Stimulated activated CD4-positive, alpha-beta T cell treated with anti-CD3 and anti-CD28 coated beads, TNF-alpha, amount 100 ng/mL, for 24 hours (primary cell): ENCODE measurements at places on chromosomes 3 and 15.
A peak's percentile ranks its signal among the peaks of the same experiment; 100 is the strongest.

DNA sequence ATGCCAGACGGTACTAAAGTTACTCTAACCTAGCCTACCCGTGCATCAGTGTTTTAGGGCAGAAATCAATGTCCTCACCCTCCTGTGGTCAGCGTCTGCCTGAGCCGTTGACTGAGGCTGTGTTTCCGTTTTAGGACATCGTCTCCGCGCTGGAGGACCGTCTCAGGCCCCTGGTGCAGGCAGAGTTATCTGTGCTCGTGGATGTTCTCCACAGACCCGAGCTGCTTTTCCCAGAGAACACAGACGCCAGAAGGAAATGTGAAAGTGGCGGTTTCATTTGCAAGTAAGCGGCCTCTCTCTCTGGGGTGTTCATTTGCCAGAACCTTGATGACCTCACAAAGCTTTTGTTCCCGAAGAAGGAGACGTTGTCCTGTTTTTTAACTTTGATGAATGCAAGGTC lies 217.0 kb downstream of the ITPR1 start:
- DNase-seq = no peak

GRCh38 chr3:186257866-186258265 lies 104.2 kb downstream of the DGKG start:
- DNase-seq = no peak

DNA sequence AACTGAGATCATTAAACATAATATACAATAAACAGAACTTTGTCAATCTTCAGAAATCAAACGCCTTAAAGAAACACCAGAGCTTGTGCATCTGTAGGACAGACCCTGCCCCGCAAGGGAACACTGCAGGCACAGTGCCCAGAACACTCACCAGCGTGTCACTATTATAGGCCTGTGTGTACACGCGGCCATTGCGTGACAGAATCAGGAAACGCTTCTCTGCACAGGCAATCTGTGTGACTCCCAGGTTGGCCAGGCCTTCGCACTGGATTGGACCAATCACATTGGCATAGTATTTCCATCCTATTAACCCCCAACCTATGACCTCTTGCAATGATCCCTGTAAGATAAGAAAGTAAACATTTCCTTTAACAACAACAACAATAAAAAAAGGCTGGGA lies 52.9 kb downstream of the HERC2 start:
- no peak for DNase-seq

GRCh38 chr3:175433026-175433674 lies 574.0 kb downstream of the NAALADL2 start:
- DNase-seq = no peak

DNA sequence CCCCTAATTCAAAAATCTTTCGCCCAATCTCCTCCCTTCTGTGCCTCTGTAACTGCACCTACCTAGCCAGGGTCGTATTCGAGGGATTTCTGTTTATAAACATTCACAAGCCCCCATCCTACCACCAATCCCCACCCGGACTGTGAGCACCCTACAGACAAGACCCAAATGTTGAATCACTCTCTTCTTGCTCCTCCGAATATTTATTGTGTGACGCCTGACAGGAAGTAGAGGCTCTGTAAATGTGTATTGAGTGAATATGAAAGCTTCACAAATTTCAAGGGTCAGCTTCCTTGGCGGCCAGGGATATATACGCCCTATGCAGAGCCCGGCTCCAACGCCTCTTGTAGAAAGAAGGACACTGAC lies 1.6 kb downstream of the BDH1 start:
- DNase-seq = no peak

- no peak for DNase-seq
These were observed 16.0 kb downstream of the SPATA12 start for GRCh38 chr3:57076422-57076951.

GRCh38 chr15:91938136-91938535 lies 84.6 kb downstream of the SLCO3A1 start:
- DNase-seq = no peak

DNA sequence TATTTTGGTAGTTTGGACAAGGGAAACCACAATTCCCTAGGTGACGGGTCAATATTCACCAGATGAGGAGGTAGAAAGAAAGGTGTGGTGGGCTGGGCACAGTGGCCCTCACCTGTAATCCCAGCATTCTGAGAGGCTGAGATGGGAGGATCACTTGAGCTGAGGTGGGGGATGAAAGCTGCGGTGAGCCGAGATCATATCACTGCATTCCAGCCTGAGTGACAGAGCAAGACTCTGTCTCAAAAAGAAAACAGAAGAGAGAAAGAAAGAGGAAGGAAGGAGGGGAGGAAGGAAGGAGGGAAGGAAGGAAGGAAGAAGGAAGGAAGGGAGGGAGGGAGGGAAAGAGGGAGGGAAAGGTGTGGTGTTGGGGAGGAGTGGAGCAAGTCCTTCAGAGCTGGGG lies 56.1 kb upstream of the RNF7 start:
- no peak for DNase-seq

DNA sequence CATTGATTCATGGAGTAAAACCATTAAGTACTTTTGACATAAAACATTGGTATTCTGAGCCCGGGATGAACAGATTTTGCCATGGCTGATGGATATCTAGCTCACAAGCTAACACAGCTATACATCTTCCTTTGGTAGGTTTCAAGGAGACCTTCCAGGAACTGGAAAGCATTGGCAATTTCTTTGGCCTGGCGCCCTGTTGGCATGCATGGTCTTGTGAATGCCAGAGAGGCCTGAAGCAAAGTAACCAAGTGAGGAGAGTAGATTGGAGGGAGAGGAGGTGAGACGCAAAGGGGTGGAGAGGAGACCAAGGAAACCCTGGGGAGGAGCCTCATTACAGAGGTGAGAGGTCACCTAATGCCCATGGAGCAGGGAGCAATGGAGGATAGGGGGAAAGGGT lies 67.2 kb downstream of the SQOR start:
- no peak for DNase-seq

DNA sequence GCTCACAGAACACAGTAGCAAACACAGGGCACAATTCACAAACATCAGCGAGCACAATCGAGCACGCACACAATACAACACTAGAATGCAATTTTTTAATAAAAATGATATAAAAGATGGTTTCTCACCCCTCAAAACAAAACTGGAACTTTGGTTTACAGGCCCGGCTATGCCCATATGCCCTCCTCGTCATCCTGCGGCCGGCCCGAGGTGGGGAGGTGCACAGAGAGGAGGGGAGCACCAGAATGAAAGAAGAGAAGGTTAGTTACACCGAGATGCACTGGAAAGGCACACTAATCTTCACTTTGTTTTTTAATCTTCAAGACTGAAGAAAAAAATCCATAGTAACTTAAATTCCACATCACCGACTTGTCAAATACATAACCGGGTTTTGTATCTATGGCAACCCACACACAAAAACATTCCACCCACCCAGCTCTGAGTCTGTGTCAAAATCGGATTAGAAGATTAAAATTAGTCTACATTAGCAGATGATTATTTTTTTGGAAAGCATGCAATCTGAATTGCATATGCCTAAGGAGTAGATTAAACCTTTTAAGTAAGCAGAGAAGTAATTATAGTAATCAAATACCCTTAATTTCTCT lies 196.7 kb upstream of the WNT5A start:
- DNase-seq = no peak

DNA sequence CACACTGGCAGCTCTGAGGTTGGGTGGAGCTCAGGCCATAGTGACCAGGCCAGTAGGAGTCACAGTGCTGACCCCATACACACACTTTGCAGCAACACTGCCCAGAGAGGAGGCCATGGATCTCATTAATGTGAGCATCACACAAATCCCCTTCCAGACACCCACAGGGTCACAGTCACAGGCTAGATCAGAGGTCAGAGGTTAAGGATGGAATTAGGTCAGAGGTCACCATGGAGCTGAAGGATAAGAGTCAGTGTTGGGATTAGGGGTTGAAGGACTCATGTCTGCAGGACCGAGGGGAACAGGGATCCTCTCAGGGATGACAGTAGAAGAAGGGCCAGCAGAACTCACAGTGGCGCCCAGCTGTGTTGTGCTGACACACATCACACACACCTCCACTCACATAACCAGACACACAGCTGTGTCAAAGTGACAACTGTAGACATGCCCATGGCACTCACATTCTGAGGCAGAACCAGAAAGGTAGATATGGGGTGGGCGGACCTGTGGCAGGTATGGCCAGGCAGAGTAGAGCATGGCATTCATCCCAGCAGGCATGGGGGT lies 12.7 kb downstream of the CCDC71 start:
- no peak for DNase-seq

- no peak for DNase-seq
These were observed 1024.2 kb downstream of the DIPK2A start for GRCh38 chr3:144995856-144996255.

- DNase-seq = no peak
These were observed 35.3 kb upstream of the PSMD6 start for GRCh38 chr3:64058566-64058965.

- no peak for DNase-seq
These were observed 242.0 kb upstream of the DCBLD2 start for GRCh38 chr3:99143493-99143892.

- DNase-seq = no peak
These were observed 19.0 kb upstream of the GHSR start for GRCh38 chr3:172467170-172467824.

DNA sequence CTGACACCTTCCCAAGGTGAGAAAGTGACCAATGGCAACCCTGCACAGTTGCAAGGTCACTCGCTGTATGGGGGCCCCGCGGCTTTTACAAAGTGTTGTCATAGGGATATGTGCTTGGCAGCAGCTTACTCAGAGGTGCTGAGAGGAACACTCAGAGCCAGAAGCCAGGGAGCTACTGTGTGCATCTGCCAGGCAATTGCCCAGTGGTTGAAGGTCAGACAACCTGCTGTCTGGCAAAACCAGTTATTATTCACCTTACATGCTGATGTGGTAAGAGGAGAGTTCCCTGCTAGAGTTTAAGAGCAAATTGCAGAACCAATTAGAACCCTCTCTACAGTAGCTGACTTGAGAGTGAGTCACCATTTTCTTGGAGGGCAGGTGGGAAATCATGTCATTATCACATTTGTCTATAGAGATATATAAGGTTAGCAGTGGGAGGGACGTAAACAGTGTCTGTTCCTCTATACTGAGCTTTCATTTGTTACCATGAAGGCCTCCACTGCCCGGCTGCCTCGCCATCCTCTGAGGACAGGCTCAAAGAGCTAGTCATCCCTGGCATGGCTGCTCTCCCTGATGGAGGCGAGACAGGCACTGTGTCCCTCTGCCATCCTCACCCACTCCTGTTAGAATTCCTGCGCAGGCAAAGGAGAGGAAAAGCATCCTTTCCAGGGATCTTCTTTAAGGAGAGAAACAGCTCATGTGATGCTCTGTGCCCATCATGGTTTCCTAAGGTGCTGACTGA lies 274.4 kb downstream of the PLCL2 start:
- no peak for DNase-seq

DNA sequence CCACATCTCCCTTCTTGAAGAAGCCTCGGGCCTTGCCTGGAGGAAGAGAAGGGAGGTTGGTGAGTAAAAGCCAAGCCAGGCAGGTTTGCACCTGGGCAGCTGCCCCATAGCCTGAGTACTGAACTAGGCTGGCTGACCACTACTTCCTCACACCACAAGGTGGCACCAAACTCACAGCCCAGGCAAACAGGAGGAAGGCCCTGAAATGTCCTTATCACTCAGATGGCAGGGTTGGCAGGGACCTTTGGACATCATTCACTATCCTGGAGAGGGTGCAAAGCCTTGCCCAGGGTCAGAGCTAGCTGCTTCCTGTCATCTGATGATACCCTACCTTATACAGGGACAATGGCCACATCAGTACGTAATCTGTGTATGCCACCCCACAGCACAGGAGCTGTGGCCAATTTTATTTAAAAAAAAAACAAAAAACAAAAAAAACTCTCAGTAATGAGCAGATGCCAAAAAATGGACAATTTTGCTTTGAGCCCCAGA lies 2.2 kb upstream of the GRAMD2A start:
- peak; percentile 61 for DNase-seq

- no peak for DNase-seq
These were observed 42.5 kb downstream of the GLB1 start for GRCh38 chr3:33054100-33055092.

GRCh38 chr3:170469151-170470062 lies 50.7 kb downstream of the CLDN11 start:
- no peak for DNase-seq

- no peak for DNase-seq
These were observed 81.4 kb downstream of the GPR156 start for GRCh38 chr3:120203621-120204020.

- no peak for DNase-seq
These were observed 56.0 kb downstream of the ATP2B2 start for GRCh38 chr3:10449436-10449835.
